ENCODE measurements at places on chromosomes 2 and 18.

DNA sequence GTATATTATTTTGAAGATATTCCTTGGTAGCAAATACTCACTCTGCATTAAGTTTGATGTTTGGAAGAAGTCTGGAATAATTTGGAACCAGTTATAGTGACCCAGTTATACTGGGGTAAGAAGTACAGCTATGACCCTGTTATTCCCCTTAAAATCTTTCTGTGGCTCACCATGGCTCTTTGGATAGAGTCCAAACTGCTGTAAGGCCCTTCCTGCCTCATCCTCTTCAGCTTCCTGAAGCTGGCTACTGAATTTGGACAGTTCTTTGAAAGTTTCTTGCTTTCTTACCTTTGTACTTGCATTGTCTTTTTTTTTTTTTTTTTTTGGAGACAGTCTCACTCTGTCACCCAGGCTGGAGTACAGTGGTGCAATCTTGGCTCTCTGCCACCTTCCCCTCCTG, 85.6 kb downstream of the ABI2 start:
- DNase-seq: no peak

GRCh38 chr18:60339018-60339417, 33.6 kb downstream of the MC4R start:
- no peak for DNase-seq

DNA sequence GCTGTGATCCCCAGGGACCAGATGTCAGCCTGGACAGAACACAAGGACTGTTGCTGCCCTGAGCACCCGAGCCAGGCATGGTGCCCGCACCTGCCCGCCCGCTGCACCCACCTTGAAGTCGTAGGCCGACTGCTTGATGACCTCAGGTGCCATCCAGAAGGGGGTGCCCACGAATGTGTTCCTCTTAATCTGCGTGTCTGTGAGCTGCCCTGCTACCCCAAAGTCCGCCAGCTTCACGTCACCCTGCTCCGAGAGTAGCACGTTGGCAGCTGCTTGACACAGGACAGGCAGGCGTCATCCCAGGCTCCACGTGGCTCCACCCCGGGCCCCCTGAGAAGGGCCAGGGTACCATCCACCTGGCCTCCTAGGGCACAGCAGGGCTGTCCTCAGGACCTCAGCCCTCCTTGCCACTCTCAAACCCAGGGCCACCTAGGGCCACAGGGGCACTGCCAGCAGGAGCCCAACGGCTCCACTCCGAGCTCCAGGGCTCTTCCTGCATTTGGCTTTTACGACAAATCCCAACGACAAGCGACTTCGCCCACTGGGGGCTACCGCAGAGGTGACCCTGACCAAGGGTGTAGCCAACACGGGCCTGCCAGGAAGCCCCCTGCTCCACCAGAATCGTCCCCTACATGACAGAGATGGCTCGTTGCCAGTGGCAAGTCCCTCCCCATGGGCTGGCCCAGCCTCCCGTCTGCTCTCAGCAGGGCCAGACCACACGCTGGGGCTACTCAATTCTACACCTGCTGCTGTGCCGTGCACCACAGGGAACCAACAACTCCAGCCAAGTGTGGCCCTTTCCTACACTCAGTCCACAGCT, 9.0 kb downstream of the STK25 start:
- DNase-seq: no peak

DNA sequence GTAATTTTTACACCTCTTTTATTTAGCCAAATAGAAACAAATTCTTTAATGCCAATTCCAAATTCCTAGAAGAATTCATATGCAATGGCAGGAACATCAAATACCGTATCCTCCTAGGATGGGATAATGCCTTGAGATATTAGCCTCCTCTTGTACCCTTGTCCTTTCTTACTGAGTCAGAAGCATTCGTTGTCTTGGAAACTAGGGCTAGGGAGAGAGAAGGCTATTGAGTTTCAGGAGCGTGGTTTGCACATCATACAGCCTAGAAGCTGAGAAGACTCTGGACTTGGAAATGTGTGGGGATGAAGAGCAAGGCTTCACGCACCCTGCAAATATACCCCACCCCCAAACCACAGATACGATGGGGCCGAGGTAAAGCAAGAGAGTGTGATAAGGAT, 300.7 kb downstream of the SP3 start:
- DNase-seq: no peak

DNA sequence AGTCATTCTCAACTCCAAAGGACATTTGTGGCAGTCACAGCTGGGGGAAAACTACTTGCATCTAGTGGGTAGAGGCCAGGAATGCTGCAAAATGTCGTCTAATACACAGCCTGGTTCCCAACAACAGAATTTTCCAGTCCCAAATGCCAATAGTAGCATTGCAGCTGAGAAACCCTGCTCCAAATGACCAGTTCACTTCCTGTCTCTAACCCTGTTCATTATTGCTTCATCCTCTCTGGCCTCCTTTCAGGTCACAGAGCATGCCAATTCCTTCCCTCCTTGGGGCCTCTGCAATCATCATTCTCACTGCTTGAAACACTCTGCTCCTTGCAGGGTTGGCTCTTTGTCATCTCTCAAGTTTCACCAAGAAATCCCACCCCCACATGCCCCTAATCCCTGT, 139.1 kb downstream of the IRS1 start:
- no peak for DNase-seq

DNA sequence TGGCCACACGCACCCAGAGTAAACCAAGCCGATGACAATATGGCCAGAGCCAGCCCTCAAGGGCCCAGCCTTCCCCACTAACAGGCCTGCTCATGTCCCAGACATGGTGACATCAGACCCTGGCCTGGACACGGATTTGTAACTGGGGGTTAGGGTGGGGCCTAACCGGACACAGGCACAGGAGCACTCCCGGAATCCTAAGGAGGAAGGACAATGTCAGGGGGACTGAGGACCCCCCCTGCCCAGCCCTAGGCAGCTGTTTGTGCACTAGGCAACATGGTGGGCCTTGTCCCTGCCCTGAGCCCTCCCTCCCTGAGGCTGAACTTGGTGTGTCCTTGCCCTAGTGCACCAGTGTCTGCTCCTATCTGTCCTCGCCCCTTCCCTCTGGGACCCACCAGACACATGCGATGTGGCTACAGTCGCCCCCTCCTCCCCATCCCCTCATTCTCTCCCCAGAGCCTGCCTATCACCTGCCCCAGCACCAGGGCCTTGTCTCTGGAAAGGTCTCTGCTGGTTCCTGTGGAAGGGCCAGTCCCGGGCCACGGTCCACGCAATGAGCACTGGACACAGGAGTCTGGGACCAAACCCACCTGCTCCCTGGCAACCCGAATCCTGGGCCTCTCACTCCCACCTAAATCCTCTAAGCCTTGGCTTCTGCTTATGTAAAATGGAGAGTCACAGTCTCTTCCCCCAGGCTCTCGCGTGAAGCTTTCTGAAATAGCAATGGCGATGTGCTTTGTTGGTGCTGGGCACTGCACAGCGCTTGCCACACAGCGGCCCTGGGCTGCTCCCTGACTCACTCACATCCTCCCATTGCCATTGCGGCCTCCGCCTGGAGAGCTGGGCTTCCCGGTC, 76.5 kb upstream of the RAB6C start:
- no peak for DNase-seq

DNA sequence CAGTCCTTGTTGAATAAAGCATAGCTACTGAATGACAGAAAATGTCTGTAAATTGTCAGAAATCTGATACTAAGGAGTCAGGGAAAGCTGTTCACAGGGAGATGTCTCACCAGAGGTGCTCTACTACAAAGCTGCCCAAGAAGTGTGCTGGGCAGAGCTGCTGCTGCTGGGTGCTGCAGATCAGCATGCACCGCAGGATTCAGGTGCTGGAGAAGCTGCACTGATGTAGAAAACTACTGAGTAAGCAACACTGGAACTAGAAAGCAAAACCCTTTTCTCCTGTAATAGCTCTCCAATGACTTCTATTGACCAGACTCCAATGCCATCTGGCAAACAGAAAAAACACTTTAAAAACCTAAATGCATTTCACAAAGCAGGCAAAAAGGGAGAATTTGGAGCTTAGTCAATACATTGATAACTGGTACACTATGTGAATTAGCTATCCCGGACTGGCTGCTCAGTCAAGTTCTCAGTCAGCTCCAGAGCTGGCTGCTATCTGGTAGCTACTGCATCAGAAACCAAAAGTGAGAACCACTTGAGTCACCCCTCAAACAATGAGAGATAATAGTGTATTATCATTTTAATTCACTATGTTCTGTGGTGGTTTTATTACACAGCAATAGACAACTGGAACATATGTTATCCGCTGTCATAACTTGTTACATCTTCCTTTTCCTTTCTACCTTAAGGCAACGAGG, 493.1 kb downstream of the CPS1 start:
- DNase-seq: no peak

DNA sequence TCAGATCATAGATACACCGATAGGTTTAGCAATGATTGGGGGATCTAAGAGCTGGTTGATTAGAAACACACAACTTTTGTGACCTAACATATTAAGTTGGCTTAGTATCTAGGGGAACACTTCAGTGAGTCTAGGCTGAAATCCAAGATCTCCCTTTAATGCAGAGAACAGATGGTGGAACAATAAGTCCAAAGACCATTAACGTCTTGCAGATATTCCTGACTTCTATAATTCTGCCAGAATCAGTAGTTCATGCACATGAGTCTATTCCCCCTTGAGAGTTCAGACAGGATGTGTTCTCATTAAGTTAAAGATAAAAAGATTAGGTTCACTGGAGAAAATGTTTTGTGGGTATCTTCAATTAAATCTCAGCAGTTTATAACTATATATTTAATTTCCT, 506.5 kb downstream of the TSN start:
- no peak for DNase-seq

DNA sequence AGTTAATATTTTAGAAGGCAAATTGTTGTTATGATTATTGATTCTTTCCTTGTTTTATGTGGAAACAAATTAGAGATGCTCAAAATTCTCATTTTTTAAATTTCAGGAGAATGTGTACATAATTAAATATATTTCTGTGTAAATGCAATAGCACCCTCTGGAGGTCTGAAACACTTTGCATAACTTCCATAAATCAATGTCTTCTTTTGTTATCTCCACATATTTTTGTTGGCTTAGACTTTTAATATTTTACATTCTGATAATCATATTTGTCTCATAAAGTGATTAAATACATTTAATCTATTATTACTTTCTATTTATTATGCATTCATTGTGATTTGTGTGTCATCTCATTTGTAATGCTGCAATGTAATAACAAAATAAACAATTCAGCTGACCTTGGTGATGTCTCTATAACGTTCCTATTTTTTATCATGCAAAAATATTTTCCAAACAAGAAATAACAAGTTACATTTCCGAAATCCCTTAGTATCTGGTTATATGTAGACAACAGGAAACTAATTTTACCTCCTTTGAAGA, 201.8 kb upstream of the GALNT5 start:
- no peak for DNase-seq

DNA sequence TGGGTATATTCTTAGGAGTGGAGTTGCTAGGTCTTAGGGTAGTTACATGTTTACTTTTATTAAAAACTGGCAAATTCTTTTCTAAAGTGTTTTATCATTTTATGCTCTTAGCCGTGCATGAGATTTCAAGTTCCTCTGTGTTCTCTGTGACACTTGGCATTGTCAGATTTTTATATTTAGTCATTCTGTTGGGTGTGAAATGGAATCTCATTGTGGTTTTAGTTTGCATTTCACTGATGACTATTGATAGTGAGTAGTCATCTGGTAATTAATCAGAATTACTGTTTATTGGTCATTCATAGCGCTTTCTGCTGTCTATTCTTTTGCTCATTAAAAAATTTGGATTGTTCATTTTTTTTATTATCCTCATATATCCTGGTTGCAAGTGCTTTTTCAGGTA, 34.1 kb downstream of the RAB3GAP1 start:
- DNase-seq: no peak

- peak; percentile 10 for DNase-seq
Observed at GRCh38 chr2:241812730-241813643, 4.0 kb downstream of the NEU4 start.

DNA sequence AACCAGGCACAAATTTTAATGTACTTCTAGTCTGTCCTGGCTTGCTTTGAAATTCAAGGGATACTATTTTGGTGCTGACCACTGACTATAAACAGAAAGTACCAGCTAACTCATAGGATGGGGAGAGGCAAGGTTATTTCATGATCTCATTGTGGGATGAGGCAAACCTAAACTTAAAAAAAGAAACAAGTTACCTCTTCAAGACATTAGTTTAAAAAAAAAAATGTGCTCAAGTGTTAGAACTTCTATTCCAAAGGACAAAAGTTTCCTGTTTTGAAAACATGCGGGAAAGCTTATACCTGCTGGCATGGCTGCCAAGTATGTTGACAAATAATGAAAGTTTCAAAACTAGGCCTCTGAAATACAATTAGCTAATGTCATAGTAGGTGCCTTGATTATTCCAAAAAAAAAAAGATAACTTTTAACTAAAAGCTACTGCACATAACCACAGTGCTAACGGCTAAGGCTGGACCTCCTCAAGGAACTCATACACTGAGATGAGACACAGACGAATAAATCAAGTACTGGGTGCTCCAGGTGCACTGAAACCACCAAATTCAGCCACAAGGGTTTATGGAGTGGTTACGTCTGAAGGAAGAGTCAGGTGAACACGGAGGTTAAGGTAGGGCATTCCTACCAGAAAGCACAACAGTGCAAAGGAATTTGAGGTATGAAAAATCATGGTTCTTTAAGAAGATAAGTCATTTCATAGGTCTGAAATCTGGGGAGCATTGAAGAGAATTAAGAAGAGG, 38.1 kb downstream of the TMEM131 start:
- DNase-seq: no peak

GRCh38 chr2:127860130-127860529, 2.2 kb upstream of the POLR2D start:
- no peak for DNase-seq

GRCh38 chr18:11860594-11861450, 9.6 kb downstream of the CHMP1B start:
- no peak for DNase-seq

GRCh38 chr2:109417701-109418335, 195.9 kb downstream of the SEPTIN10 start:
- DNase-seq: no peak

DNA sequence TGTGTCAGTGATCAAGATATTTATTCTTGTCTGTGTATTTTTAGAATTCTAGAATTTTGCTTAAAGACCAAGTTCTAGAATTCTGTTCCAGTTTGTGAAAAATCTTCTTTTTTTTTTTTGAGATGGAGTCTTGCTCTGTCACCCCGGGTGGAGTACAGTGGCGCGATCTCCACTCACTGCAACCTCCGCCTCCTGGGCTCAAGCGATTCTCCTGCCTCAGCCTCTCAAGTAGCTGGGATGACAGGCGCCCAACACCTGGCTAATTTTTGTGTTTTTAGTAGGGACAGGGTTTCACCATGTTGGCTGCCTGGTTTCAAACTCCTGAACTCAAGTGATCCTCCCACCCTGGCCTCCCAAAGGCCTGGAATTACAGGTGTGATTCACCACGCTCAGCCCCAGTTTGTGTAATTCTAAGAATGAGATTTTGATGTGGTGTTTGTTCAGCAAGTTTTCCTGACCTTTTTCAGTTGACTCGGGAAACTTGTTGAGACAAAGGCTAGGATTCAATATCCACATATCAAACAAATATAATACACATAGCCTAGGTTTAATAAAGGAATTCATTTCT, 3.6 kb downstream of the EIF5B start:
- no peak for DNase-seq
